T47D (cell line): ENCODE measurements at places on chromosomes 6 and 20.

GRCh38 chr6:143615785-143616184 lies 62.0 kb upstream of the PHACTR2 start:
- no peak for DNase-seq

DNA sequence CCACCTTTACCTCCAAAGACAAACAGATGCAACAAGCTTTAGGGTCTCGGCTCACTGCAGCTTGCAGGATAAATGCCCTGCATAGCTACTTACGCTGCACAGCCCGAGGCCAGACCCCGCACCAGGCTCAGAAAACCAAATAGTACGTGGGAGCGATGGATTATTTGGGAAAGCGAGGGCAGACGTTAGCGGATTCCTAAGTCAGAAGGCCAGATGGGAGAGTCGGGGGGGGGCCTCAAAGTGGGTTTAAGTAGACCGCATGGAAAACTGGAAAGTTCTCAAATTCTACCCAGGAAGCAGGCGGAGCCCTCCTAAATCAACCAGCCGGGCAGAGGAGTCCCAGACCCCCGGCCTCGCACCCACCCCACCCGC lies 382 bp downstream of the SFT2D1 start:
- DNase-seq = no peak

DNA sequence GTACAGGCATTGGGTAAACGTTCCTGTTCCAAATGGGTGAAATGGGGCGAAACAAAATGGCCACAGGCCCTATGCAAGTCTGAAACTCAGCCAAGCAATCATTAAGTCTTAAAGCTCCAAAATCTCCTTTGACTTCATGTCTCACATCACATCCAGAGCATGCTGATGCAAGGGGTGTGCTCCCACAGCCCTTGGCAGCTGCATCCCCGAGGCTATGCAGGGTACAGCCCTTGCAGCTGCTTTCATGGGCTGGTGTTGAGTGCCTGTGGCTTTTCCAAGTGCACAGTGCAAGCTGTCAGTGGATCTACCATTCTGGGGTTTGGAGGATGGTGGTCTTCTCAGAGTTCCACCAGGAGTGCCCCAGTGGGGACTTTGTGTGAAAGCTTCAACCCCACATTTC lies 270.0 kb upstream of the CDYL start:
- no peak for DNase-seq

GRCh38 chr20:33415948-33416347 lies 14.6 kb upstream of the CDK5RAP1 start:
- DNase-seq = peak; percentile 40

- no peak for DNase-seq
Measured at GRCh38 chr6:8086755-8087306, 15.5 kb downstream of the EEF1E1 start.

- no peak for DNase-seq
Measured at GRCh38 chr6:15338476-15338875, 92.6 kb downstream of the JARID2 start.

DNA sequence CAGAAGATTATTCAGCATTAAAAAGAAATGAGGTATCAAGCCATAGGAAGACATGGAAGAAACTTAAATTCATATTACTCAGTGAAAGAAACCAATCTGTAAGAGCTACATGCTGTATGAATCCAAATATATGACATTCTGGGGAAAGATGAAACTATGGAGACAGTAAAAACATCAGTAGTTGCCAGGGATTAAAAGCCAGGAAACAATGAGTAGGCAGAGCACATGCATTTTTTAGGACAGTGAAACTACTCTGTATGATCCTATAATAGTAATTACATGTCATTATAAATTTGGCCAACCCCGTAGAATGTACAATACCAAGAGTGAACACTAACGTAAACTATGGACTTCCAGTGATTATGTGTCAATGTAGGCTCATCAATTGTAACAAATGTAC lies 92.8 kb upstream of the RNF217 start:
- DNase-seq = no peak

DNA sequence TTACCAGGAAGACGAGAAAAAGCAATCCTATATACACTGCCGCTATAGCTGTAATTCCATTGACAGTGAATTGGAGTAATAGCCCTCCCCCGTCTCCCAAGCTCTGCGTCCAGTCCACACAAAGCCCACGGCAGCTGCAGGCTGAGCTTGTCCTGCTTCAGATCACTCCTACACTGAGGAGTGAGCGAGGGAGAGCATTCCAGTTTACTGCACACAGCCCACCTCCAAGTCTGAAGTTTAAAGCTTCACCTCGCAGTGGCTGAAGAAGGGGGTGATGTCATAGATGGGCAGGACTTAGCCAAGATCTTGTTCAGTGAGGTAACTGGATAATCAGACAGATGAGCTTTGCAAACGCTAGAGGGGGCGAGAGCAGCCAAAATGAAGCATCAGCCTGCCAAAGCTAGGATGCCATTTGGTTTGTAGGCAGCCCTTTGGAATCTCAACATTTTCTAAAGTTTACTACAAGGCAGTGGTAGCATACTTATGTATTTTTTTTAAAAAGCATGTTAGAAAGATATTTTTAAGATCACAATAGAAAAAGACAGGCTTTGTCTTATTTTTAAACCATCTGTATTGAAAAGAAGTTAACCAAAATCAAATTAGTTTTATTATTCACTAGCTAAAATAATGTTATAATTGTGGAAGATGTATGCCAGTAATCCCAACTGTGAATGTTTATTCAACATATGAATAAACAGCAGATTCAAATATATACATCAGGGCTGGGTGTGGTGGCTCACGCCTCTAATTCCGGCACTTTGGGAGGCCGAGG lies at the start of gene FLRT3:
Gene FLRT3, minus strand, starts transcription at position 213 of the 772 bp plus-strand sequence. CDS start 10,106 bp downstream, outside the sequence.
- peak; percentile 92 for DNase-seq

DNA sequence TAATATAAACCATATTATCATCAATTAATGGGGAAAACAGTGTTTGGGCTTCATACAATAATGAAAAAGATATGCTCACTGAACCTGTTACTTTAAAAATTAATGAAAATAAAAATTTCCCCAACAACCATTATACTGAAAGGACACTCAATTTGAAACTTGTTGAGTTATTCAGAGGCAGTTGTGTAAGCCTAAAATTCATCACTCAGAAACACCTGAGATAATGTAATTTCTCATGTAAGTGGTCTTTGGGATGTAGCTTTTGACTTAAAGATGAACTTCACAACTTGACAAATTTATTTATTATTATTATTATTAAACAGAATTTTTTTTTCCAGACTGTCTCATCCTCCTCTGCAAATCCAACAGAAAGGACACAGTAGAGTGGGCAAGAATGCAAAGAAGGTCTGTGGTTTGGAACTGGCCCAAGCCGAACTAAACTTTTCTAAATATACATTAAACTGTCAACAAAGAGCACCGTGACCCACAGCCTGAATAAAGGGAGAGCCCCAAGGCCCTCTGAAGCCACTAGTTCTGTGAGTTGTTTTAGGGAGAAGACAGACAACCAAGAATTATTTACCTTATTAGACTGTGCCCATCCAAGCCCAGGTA lies 32.2 kb upstream of the HEY2 start:
- peak; percentile 93 for DNase-seq
